ENCODE measurements at places on chromosomes 6 and 20. TPM values are rescaled to one million over a fixed set of nuclear protein-coding genes. Genes with fewer than 3 reads are reported as not detected.

IL20RA gene
- total RNA-seq = 1.1 TPM

SLC17A2 gene
- not detected for total RNA-seq

DEFB125 gene
- not detected for total RNA-seq

LY6G6C gene
- 0.54 TPM for total RNA-seq

SLC22A7 gene
- total RNA-seq = not detected

ARMH2 gene
- not detected for total RNA-seq

ZGPAT gene
- total RNA-seq = 30.6 TPM

STMN3 gene
- 138 TPM for total RNA-seq

KLHDC3 gene
- total RNA-seq = 67.2 TPM

ID1 gene
- total RNA-seq = 811 TPM

RCAN2 gene
- total RNA-seq = 0.57 TPM

ZBTB46 gene
- total RNA-seq = 10.7 TPM

DEFB121 gene
- not detected for total RNA-seq

SOX4 gene
- total RNA-seq = 67.0 TPM

ENTPD6 gene
- total RNA-seq = 89.2 TPM

MPC1 gene
- 15.9 TPM for total RNA-seq

TRIM15 gene
- total RNA-seq = 6.5 TPM

ZSCAN12 gene
- 0.81 TPM for total RNA-seq

ACOT13 gene
- total RNA-seq = 33.5 TPM

SALL4 gene
- total RNA-seq = 1.9 TPM

TOX2 gene
- 39.6 TPM for total RNA-seq

LAMA2 gene
- 8.2 TPM for total RNA-seq

HIVEP1 gene
- total RNA-seq = 11.2 TPM

ZFP57 gene
- total RNA-seq = not detected

EEF1A2 gene
- total RNA-seq = 454 TPM

RAB32 gene
- total RNA-seq = not detected

GGTLC1 gene
- total RNA-seq = not detected

ZKSCAN8 gene
- total RNA-seq = 20.7 TPM

PRDM13 gene
- total RNA-seq = not detected

ELMO2 gene
- total RNA-seq = 22.9 TPM

TNF gene
- 0.59 TPM for total RNA-seq

MEI4 gene
- total RNA-seq = not detected

TGM6 gene
- not detected for total RNA-seq

ALDH8A1 gene
- total RNA-seq = 1.4 TPM

RIPPLY2 gene
- not detected for total RNA-seq

DOK5 gene
- total RNA-seq = not detected

CLIC1 gene
- 432 TPM for total RNA-seq

HLA-DOA gene
- total RNA-seq = 0.39 TPM

ZNF322 gene
- 22.9 TPM for total RNA-seq

HTR1E gene
- not detected for total RNA-seq

FNDC1 gene
- 0.07 TPM for total RNA-seq

TTBK1 gene
- total RNA-seq = not detected

RGS19 gene
- total RNA-seq = 21.4 TPM

PSMB8 gene
- 0.96 TPM for total RNA-seq

GABRR1 gene
- total RNA-seq = not detected

SLC26A8 gene
- not detected for total RNA-seq

OXT gene
- total RNA-seq = not detected

PROKR2 gene
- not detected for total RNA-seq

MUC21 gene
- not detected for total RNA-seq

C20orf173 gene
- total RNA-seq = not detected

SLC29A1 gene
- total RNA-seq = 67.6 TPM

NCOA6 gene
- total RNA-seq = 24.8 TPM

CD40 gene
- 21.3 TPM for total RNA-seq

WFDC2 gene
- total RNA-seq = 1.1 TPM
